ENCODE measurements at places on chromosomes 5 and 9. TPM values are rescaled to one million over a fixed set of nuclear protein-coding genes. Genes with fewer than 3 reads are reported as not detected.

The HDAC3 gene
- 45.3 TPM for polyA plus RNA-seq

The MSX2 gene
- polyA plus RNA-seq: 16.4 TPM

DNA sequence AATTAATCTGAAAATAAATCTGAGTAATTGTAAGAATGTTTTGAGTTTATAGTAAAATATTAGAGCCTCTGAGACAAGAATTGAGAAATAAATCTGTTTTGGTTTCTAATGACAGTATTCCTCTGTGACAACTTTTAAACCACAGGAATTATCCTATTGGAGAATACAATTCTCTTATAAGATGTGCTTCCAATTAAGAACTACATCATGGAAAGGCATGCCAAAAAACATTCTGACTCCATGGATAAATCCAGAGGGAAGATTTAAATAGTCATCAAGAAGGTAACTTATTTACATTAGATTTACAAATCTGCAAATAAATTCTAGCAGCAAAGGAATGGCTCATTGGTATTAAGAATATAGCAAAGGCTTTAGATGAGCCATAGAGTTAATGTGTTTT lies 178.3 kb upstream of the ACOT12 start:
- no peak for DNase-seq

The RECK gene
- 17.1 TPM for polyA plus RNA-seq

The MRPL41 gene
- 74.9 TPM for polyA plus RNA-seq

- DNase-seq: no peak
Measured at GRCh38 chr5:11815481-11815880, 88.8 kb downstream of the CTNND2 start.

GRCh38 chr9:113934167-113934828 lies 58.2 kb downstream of the ZNF618 start:
- DNase-seq: no peak

DNA sequence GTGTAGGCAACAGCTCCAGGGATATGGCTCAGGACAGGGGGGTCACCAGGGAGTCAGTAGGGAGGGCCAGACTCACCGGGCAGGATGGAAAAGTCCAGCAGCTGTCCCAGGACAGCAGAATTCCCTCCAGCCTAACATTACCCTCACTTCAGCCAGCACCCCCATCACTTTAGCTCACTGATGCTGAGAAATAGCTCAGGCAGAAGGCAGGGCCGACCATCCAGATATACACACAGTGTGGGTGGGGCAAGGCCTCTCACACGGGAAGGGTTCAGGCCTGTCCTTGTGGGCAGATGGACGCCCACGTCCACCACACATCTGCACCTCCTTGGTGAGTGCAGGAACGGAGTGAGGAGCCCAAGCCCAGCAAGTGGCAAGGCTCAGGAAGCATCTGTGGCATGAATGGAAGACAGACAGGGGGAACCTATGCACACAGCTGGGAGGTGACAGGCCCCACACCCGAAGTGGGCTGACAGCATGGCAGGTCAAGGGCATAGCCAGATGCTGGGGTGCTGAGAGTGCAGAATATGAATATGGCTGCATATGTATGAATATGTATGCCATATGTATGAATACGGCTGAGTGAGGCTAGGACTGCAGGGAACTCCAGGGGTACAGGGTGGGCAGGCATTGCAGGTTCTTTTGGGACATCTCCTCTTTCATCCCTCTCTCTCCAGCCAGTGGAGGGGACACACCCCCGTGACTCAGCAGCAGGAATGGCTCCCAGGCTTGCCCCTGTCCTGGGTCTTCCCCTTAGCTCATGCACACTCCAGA lies 17.0 kb downstream of the BICD2 start:
- no peak for DNase-seq

DNA sequence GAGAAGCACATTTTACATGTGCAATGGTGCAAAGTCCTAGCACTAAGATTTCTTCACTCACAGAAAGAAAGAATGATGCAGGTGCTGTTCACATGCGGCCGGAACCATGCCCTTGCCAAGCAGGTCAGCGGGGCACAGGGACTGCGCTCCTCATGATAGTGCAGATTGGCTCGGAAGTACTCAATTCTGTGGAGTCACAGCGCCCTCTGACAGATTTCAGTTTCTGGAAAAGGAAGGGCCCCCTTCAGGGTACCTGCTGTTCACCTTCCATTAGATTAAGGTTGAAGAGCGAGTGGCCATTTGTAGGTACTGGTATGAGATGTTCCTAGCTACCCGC lies 75.7 kb downstream of the TMC1 start:
- DNase-seq: no peak

The NSUN2 gene
- 36.6 TPM for polyA plus RNA-seq
